ENCODE measurements at places on chromosomes 1 and 21.

DNA sequence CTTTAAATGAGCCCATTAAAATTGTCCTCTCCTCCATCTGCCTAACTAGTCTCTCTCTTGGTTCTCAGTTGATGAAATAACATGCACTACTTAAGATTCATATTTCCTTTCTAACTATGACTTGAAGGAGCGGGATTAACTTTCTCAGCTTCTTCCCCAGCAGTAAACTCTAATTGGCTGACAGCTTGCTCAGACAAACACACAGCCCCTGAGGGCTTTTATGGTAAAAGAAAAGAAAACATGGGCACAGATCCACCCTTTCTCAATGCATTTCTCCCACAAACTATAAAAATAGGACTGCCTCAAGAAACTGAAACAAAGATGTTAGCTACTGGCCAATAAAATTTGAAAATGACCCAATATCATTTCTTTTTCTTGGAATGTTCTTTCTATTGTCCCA is 703.1 kb downstream of the ADGRL2 start:
- DNase-seq = no peak

GRCh38 chr1:77039739-77040138 is 172.5 kb downstream of the ST6GALNAC5 start:
- DNase-seq = peak; percentile 94

- DNase-seq = no peak
Measured at GRCh38 chr1:55131801-55132200, 83.4 kb downstream of the USP24 start.

GRCh38 chr1:47386268-47386667 is 29.8 kb upstream of the FOXE3 start:
- DNase-seq = no peak

GRCh38 chr1:106678279-106679050 is 378.0 kb upstream of the PRMT6 start:
- DNase-seq = peak; percentile 54

DNA sequence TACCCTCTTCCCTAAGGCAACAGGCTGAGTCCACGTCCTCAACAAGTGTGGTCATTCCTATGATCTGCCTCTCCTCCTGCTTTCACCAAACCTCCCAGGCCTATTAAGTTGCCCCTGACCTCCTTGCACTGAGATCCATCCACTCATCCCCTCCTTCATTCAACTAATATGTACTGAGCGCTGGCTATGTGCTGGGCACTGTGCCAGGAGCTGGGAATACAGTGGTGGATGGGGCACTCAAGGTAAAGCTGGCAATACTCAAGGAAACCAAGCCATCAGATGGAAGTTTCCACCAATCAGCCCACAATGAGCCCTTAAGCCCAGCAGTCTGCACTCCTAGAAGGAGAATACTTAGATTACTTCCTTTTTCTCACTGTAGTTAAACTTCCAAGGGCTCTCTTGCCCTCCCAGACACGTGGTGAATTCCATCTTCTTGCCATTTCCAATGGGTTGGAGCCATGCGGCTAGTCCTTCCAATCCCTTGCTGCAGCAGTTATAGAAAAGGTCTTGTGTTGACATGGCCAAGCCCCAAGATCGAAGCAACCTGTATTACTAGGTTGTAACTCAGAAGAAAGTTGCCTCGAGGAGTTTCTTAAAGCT is 279.9 kb upstream of the RUNX1 start:
- DNase-seq = no peak

GRCh38 chr1:156145650-156146019 is 7.8 kb upstream of the SEMA4A start:
- DNase-seq = no peak

DNA sequence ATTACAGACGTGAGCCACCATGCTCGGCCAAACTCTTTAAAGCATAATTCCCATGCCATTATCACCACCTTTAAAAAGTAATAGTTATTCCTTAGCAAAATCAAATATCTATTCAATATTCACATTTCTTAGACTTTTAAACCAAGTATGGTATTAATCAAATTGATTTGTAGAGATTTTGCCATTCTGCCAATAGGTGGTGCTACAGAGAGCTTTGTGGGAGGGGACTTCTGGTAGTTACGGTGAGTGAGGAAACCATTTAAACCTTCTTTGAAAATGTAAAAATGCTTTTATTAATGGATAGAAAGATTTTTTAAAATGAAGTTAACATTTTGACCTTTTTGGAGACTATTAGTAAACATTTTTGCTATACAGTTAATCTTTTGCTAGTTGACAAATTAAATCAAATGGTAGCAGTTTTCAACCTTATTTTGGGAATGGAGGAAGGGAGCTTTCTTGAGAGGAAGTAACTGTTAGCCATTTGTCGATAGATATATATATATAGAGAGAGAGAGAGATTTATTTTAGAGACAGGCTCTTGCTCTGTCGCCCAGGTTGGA is 19.3 kb downstream of the IARS2 start:
- DNase-seq = no peak

- no peak for DNase-seq
Measured at GRCh38 chr1:117759535-117759934, 153.7 kb downstream of the TENT5C start.

- no peak for DNase-seq
Measured at GRCh38 chr1:55484173-55484572, 269.0 kb upstream of the USP24 start.

DNA sequence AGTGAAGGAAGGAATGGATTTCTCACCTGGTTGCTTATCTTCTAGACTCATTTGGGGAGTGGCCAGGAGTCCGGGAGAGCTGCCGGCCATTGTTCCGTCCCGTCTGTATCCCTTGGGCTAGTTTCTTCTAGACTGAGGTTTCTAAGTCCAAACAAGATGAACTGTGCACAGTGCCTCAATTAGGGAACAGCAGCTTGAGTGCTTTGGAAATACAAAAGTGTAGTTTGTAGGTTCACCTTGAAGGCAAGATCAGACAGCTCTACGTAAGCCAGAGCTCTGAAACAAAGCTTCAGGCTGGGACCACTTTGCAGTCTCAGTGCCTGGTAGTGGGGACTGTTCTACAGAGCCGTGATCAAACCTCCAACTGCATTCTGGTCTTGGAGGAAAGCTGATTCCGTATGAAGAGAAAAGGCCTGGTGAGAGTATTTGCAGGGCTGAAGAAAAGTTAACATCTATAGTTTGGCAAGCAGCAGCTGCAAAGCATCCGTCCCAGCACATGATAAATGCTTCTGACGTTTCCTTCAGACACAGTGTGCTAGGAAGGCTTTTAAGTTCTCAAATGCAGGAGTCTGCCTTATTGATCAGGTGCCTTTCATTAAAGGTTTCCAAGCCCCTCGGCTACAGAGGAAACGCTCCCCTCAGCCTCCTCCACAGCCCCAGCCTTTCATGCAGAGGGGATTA is 432.8 kb downstream of the KIF26B start:
- no peak for DNase-seq

- no peak for DNase-seq
Measured at GRCh38 chr21:38145104-38145503, 111.7 kb upstream of the KCNJ15 start.

DNA sequence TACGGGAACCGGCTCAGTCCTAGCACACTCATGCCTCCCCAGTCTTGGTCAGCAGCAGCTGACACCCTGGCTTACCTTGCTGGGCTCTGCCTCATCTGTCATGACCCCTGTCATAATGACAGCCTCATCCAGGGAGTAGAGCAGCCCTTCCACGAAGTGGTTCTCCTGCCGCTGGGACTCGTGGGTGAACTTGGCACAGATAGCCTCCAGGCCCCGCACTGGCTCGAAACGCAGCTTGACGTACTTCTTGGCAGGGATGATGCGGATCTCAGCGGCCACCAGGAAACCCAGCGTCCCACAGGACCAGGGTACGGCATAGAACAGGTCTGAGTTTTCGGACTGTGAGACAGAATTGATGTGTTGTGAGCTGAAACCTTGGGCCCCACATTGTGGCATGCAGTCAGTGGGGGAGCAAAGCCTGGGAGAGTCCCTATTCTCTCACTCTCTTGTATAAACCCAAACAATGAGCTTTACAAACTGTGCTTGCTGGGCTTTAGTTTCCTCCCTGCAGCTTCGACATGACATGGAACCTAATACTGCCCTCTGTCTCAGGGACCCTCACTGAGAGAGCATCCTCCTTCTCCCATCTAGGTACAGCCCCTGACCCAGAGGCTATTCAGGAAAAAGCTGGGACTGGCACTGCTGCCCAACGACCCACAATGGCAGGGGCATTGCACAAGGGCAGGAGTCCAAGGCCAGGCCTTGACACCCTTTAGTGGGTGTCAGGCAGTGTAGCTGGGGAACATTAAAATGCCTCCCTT is 15.5 kb downstream of the DHCR24 start:
- no peak for DNase-seq

DNA sequence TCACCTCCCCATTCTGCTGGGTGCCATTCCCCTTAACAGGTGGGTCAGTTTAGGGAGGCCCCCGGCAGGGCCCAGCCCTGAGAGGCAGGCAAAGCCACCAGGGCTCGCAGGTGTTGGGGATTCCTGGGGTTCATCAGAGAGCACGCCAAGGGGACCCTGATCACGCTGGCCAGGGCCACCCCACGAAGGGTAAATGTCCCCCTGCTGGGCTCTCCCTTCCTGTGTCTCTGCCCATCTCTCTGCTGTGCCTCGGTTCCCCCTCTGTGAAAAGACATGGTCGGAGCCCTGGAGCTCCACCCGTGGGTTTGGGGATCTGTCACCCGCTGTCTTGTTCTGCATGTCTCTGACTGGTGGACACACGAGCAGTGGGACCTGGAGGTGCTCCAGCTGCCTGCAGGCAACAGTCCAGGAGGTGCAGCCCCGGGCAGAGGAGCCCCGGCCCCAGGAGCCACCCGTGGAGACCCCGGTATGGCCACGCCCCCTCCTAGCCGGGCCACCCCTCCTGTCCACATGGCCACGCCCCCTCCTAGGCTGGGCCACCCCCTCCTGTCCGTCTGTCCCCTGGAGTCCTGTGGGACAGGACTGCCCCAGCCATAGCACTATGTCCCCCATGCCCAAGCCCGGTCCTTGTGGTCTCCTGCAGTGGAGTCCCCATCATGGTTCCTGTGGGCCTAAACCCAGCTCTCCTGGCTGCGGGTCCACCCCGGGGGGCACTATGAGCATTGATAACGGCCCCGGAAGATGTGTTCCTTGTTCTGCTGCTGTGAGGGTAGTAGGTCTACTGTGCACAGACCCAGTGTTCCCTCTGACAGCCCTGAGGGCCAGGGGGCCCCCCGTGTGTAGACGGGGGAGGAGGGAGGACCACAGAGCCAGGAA is 6.5 kb downstream of the AIRE start:
- no peak for DNase-seq
